ENCODE measurements at places on chromosomes 13 and 19.

DNA sequence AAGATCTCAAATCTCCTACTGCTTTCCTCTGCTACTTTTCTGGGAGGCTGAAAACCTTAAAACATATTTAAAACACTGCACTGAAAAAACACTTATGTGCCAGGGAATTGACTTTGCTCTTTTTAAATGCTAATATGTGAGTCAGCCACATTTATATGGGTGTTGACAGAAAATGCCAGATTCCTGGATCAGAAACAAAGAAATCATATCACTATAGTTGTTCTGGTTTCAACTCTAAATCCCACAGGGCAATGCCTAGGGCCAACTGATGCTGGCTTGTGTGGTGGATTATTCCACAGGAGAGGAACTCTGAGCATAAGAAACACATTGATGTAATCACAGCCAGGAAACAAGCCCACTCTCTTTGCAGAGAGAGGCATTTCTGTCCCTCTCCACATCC, 1439.0 kb upstream of the SPRY2 start:
- no peak for DNase-seq

DNA sequence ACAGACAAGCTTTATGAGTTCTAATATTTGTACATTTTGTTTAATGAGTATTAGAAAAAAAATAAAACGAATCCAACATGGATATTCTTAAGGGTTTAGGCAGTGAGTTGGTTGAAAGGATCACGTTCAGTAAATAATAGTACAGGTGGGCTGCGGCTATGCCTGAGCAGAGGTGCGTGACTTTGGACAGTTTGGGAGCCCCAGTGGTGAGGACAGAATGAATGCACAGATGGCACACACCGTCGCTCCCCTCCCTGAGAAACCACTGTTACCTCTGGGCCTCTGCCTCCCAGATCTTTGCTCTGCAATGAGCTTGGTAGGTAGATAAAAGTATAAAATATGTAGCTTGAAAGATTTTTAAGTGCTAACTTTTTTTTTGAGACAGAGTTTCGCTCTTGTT, 153.3 kb downstream of the SIPA1L3 start:
- no peak for DNase-seq

GRCh38 chr13:113028336-113029060, 59.5 kb downstream of the MCF2L start:
- no peak for DNase-seq

DNA sequence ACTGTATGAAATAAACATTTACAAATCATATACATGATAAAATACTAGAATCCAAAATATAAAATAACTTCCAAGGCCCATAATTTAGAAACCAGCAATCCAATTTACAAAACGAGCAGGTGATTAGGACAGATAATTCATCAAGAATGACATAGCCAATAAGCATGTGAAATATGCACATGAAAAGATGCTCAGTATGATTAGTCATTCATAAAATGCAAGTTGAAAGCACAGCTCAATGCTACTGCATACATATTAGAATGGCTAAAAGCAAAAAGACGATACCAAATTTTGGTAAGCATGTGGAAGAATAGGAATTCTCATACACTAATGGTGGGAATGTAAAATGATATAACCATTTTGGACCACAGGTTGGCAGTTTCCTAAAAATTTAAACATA, 837.2 kb upstream of the MIR17HG start:
- DNase-seq = no peak

All from stimulated activated CD4-positive, alpha-beta T cell treated with anti-CD3 and anti-CD28 coated beads, Interleukin-1b, Interleukin-23, amount 100 ng/mL, for 1 hour (primary cell).